Regular cardiac myocyte (primary cell): ENCODE measurements at places on chromosomes 16 and 17. TPM values are rescaled to one million over a fixed set of nuclear protein-coding genes. Genes with fewer than 3 reads are reported as not detected.

Gene KRTAP4-1
- not detected in 2 replicates for total RNA-seq

Gene CDRT15L2
- total RNA-seq: not detected in 2 replicates

Gene CRYM
- total RNA-seq: 0.28 TPM in 1 of 2 replicates, not detected in the other

Gene RAP1GAP2
- 0.28 and 0.96 TPM in 2 replicates for total RNA-seq

Gene SLC6A2
- total RNA-seq: not detected in 2 replicates

Gene PRSS21
- 1.7 TPM in 2 replicates for total RNA-seq

Gene HOXB6
- total RNA-seq: 0.28 and 0.38 TPM in 2 replicates

Gene MRPL10
- total RNA-seq: 14.4 and 26.6 TPM in 2 replicates

Gene CARHSP1
- 121 and 124 TPM in 2 replicates for total RNA-seq

Gene NHLRC4
- 1.5 and 3.4 TPM in 2 replicates for total RNA-seq

Gene ARHGAP44
- total RNA-seq: 2.7 and 4.8 TPM in 2 replicates

Gene ZPBP2
- total RNA-seq: not detected in 2 replicates
